Breast epithelium (tissue), 4 donors: ENCODE measurements at places on chromosomes 5 and 9.
A peak's percentile ranks its signal among the peaks of the same experiment; 100 is the strongest.

GRCh38 chr5:142342128-142342981 lies 17.5 kb upstream of the SPRY4 start:
- H3K36me3 ChIP-seq, result no peaks in the 10 kb centered on the region
- H3K4me1 ChIP-seq, result no peaks in the 10 kb centered on the region
- no peak overlapping the region for H3K4me3 ChIP-seq
- H3K27me3 ChIP-seq, result no peaks in the 10 kb centered on the region
- no peak for DNase-seq
- H3K27ac ChIP-seq, result peak overlapping the region; percentile 68

DNA sequence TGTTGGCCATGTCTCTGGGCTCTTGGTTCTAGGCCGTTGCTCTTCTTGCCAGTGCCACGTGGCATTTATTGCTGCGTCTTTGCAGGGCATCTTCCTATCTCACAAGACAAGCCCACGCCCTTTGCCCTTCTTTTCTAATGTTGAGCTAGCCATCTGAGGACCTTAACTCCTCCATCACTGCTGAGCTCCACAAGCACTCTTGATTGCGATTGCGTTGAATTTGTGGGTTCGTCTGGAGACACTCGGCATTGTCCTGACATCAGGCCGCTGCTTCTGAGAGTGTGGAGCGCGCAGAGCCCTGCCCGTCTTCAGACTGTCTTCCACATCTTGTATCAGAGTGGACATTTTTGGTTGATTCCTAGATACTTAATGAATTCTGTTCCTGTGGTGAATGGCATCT lies 14.5 kb upstream of the FCN1 start:
- H3K4me1 ChIP-seq, result no peaks in the 10 kb centered on the region
- H3K27me3 ChIP-seq, result no peaks in the 10 kb centered on the region
- H3K36me3 ChIP-seq, result no peaks in the 10 kb centered on the region
- no peak overlapping the region for H3K4me3 ChIP-seq
- no peak for DNase-seq
- no peak overlapping the region for H3K27ac ChIP-seq

- H3K36me3 ChIP-seq, result no peaks in the 10 kb centered on the region
- H3K4me3 ChIP-seq, result no peak overlapping the region
- no peaks in the 10 kb centered on the region for H3K4me1 ChIP-seq
- H3K27ac ChIP-seq, result no peak overlapping the region
Measured at GRCh38 chr5:132209131-132209530, 18.5 kb downstream of the P4HA2 start.

DNA sequence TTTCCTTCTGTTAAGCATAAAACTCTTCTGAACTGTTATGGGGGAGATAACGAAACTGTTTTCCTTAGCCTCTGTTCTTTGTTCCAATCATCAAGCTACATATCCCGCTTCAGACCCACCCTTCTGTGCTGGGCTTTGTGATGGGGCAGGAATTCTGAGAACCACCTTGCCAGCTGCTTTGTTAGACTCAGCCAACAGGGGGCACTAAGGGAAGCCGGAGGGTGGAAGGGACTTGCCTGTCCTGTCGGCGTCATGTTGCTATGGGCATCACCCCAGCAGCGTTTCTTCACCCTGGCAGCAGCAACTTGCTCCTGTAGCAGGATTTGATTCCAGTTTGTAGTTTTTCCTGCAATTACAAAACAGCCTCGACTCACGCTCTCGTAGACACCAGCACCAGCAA lies 169.1 kb downstream of the CAAP1 start:
- H3K36me3 ChIP-seq, result no peaks in the 10 kb centered on the region
- H3K27ac ChIP-seq, result no peak overlapping the region
- H3K4me3 ChIP-seq, result no peak overlapping the region
- H3K4me1 ChIP-seq, result no peaks in the 10 kb centered on the region

- no peaks in the 10 kb centered on the region for H3K4me1 ChIP-seq
- peaks cover 26% of the 10 kb centered on the region for H3K27me3 ChIP-seq
- H3K4me3 ChIP-seq, result no peak overlapping the region
Measured at GRCh38 chr9:38428062-38428461, 3.8 kb upstream of the IGFBPL1 start.

DNA sequence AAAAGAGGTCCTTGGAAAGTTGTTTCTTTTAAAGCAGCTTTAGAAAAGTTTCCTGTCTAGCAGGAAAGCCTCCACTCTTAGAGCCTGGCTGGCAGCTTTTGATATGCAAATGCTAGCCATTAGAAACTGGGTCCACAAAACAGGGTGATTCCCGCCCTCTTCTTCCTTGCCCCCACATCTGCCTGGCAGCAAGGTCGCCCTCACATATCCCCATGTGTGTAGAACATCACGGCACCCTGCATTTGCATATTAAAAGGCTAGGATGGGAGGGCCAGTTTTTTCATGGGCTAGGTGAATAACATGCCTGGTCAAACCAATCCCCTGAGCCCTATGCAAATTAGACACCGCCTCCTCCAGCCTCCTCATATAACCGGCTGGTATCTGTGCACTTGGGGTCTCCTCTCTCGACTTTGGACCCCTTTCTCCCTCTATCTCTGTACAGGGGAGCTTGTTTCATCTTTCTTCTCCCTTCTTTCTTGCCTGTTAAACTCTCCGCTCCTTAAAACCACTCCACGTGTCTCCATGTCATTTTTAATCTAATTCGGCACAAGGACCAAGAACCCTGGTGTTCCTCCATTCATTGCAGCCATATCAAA lies 426.8 kb upstream of the CTNND2 start:
- no peaks in the 10 kb centered on the region for H3K27me3 ChIP-seq
- no peaks in the 10 kb centered on the region for H3K36me3 ChIP-seq
- no peak overlapping the region for H3K4me3 ChIP-seq

- H3K27me3 ChIP-seq, result no peaks in the 10 kb centered on the region
- H3K27ac ChIP-seq, result peak overlapping the region; percentile 11
- no peak overlapping the region for H3K4me3 ChIP-seq
Measured at GRCh38 chr5:82045554-82046275, 73.9 kb downstream of the ATG10 start.

- H3K27ac ChIP-seq, result no peak overlapping the region
- no peaks in the 10 kb centered on the region for H3K4me1 ChIP-seq
- H3K27me3 ChIP-seq, result no peaks in the 10 kb centered on the region
Measured at GRCh38 chr5:65779643-65780042, 57.6 kb downstream of the NLN start.

DNA sequence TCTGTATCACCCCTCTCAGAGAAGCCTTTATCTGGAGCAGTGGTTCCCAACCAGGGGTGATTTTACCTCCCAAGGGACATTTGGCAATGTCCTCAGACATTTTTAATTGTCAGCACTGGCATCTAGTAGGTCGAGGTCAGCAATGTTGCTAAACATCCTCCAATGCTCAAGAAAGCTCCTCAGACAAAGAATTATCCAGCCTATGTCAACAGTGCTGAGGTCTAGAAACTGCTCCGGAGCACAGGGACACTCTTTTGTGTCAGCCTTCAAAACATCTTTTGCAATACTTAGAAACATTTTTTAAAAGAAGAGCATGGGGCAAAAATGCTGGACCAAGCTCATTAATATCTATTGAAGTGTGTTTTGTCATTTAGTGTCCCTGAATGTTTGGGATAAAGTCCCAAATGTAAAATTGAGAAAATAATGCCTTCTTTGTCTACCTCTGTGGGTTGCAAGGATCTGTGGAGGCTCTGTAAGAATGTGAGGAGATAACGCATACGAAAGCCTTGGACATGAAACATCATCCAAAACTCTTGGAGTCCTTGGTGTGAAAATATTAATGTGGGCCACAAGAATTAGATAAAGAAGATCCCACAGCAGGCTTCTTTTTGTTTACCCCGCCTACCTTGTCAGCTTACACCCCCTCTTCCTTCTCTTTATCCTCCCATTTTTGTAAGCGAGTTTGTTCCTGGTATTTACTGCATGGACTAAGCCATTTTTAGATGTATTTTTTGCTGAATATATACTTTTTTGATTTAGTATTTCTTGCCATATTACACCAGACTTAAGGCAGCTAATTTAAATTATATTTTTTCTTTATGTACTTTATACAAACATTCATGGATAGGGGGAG lies 193.5 kb downstream of the CD180 start:
- DNase-seq, result no peak
- H3K4me1 ChIP-seq, result no peaks in the 10 kb centered on the region
- H3K4me3 ChIP-seq, result peak overlapping the region; percentile 60
- peak overlapping the region; percentile 94 for H3K27ac ChIP-seq

DNA sequence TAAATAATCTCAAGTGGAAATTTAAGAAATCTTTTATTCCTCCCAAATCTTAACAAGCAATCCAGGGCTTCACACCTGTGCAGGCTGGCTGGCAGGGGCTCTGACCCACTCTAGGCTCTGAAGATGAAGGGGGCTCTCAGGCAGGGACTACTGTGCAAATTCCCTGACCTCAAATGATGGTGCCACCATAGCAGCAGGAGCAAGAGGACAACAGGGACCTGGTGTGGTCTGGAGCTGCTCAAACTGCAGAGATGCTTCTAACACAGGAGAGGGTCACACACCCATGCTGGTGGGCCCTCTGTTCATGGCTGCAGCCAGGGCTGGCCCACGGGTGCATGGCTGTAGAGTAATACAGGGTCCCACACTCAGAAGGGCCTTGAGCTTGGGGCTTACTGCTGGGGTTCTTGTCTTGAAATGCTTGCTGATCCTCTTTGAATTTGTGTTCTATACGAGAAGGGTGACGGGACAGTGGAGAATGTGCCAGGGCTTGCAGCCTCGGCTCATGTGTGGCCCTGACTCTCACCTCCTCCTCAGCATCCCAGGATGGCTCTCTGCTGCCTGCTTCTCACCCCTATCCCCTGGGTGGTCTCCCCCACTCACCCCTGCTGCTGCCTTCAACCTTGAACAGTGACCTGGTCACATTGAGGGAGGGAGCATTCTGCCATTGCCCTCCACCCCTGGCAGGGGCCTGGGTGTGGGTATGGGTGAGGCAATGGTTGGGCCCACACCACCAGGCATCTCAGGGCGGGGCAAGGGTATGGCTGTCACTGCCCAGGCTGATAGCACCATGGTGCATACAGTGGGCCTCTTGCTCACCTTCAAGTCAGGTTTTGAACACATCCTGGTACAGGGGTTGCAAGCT lies 191.7 kb downstream of the FSTL4 start:
- DNase-seq, result peak; percentile 37
- no peak overlapping the region for H3K27ac ChIP-seq
- H3K4me1 ChIP-seq, result peaks cover 6% of the 10 kb centered on the region
- no peaks in the 10 kb centered on the region for H3K27me3 ChIP-seq

- H3K4me3 ChIP-seq, result no peak overlapping the region
- no peaks in the 10 kb centered on the region for H3K27me3 ChIP-seq
- no peaks in the 10 kb centered on the region for H3K4me1 ChIP-seq
Measured at GRCh38 chr5:10690460-10691440, 70.3 kb downstream of the DAP start.

GRCh38 chr5:53983568-53984460 lies 326.6 kb downstream of the ARL15 start:
- H3K4me1 ChIP-seq, result no peaks in the 10 kb centered on the region
- no peak overlapping the region for H3K4me3 ChIP-seq
- no peak for DNase-seq
- no peaks in the 10 kb centered on the region for H3K36me3 ChIP-seq

GRCh38 chr5:159427180-159428012 lies 97.1 kb upstream of the IL12B start:
- no peak for DNase-seq
- H3K4me1 ChIP-seq, result no peaks in the 10 kb centered on the region
- no peak overlapping the region for H3K4me3 ChIP-seq
- H3K27ac ChIP-seq, result no peak overlapping the region
- no peaks in the 10 kb centered on the region for H3K27me3 ChIP-seq

DNA sequence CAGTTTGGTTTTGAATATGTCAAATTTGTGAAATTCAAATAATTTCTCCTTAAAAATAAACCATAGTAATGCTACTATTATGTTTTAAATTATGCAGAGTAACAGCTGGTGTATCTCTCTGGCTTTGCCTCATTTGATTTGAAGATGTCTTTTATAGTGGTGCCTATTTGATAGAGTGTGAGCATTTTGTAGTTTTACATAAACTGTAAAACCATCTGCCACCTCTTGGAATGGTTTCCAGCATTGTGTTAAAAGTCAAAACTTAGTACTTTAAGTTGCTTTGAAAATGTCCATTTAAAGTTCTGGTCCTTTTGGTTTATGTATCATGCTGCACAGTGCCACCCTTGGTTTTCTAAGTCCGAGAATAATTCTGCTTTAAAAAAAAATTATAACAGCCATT lies 15.6 kb downstream of the PRDM6 start:
- H3K36me3 ChIP-seq, result no peaks in the 10 kb centered on the region
- no peaks in the 10 kb centered on the region for H3K27me3 ChIP-seq
- DNase-seq, result no peak
- H3K4me3 ChIP-seq, result no peak overlapping the region
- H3K4me1 ChIP-seq, result no peaks in the 10 kb centered on the region

DNA sequence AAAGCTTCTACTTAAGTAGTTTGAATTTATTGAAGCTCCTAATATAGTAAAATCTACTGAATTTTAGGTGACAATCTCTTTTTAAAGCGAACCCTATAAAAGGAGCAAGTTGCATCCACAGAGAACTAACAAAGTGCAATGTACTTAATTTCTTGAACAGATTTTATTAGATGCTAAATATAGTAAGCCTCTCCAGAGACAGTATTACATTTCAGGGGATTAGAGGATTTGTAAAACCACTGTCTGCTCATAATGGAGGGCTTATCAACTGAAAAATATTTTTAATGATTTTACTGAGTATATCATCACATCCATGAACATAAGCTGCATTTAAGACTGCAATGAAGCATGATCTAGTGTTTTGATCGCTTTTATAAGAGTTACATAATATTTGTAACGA lies 230.0 kb upstream of the EFNA5 start:
- H3K27me3 ChIP-seq, result no peaks in the 10 kb centered on the region
- H3K4me3 ChIP-seq, result no peak overlapping the region
- no peak overlapping the region for H3K27ac ChIP-seq
- no peak for DNase-seq
- no peaks in the 10 kb centered on the region for H3K36me3 ChIP-seq

DNA sequence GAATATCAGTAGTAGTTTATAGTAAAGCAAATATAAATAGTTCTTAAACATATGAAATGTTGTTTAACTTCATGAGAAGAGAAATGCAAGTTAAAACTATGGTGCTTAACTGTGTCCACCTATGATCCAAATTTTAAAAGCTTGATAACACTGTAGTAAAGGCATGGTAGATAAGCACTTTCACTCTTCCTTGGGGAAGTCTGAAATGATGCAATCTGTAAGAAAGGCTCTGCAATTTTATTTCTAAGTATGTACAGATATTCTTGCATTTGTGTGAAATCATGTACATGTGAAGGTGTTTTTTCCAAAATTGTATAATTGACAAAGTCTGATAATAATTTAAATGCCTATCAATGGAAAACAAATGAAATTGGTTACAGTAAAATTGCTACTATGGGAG lies 66.9 kb downstream of the SYK start:
- no peaks in the 10 kb centered on the region for H3K36me3 ChIP-seq
- no peaks in the 10 kb centered on the region for H3K27me3 ChIP-seq

- no peaks in the 10 kb centered on the region for H3K36me3 ChIP-seq
- no peaks in the 10 kb centered on the region for H3K27me3 ChIP-seq
- no peak for DNase-seq
- no peak overlapping the region for H3K4me3 ChIP-seq
Measured at GRCh38 chr9:33135470-33135958, 31.6 kb downstream of the B4GALT1 start.

GRCh38 chr9:129495620-129496472 lies 125.1 kb downstream of the C9orf50 start:
- H3K27me3 ChIP-seq, result no peaks in the 10 kb centered on the region
- H3K27ac ChIP-seq, result peak overlapping the region; percentile 100
- peak; percentile 92 for DNase-seq
